ENCODE measurements at places on chromosomes 16 and 17.
A peak's percentile ranks its signal among the peaks of the same experiment; 100 is the strongest.

GRCh38 chr16:57690782-57691471 lies 3.7 kb upstream of the DRC7 start:
- no peak for DNase-seq

DNA sequence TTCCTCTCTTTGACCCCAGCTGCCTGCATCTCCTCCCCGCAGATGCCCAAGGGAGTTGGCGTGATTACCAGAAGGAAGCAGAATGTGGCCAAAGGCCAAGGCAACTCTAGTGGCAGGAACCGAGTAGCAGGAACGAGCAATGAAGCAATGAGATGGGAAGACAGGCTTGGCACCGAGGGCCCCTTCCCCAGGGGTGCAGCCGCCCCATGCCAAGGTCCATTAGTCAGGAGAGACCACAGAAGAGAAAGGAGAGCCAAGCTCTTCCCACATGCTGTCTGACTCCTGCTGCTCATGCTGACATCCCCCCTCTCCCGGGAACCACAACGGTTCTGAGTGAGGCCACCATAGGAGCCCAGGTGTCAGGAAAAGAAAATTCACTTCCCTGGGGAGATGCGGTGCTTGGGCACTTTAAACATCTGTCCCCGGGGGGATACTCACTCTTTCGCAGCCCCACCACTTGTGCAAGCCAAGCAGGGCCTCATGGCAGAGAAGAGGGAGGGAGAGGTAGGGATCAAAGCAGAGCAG lies 67.4 kb downstream of the MYO18A start:
- no peak for DNase-seq

DNA sequence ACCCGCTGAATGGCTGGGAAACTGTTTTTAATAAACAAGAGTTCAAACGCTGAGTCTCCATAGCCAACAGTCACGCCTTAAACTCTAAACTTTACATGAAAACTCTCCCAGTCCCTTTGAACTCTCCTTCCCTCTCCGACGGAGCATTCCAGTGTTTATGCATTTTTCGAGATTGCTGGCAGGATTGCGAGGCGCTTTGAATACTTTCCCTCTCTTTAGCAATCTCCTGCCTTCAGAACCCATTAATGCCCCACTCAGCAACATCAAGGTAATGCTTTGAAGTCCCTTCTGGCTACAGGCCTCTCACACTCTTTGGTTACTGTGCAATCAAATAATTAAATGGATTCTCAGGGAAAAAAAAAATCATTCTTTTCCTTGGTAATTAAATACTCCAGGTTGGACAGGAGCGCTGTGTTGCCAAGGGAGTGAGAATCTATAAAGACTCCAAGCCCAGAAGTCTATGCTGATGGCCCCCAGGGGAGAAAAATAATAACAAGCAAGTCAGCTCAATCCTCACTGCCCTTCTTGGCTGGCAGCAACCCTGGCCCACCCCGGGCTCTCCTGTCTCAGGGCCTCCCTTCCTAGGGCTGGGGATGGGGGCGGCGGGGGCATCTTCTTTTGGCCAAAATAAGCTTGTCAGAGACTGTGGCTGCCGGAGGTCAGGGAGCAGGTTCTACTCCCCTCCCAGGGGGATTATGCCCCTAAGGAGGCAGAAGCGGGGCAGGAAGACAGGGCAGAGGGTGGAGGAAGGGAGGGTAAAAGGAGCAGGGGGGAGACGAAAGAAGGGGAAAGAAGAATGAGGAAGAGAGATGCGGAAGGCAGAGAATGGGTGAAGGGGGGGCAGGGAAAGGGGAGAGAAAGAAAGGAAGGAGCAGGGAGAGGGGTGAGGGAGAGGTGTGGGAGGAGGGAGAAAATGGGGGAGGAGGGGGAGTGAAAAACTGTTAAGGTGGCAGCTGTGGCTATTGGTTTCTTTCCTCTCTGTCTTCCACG lies 45.2 kb downstream of the AXIN2 start:
- DNase-seq: no peak

GRCh38 chr17:57916925-57917858 lies 38.0 kb downstream of the CUEDC1 start:
- DNase-seq: no peak

DNA sequence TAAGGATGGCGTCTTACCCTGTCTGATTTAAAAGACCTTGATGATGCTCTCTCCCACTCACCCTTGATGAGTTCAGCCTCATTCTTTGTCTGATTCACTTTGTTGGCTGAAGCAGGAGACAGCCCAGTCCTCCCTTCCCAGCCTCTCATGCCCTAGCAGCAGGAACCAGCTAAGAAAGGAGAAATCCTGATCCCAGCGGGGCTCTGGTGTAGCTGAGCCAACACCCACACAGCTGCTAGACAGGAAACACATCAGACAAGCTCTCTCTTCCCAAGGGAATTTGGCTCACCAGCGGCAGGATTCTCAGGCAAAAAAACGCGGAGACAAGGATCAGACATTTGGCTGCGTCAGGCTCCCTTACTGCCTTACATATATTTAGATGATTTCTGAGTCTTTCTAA lies 211.5 kb downstream of the CDH11 start:
- no peak for DNase-seq

- no peak for DNase-seq
These were observed 48.8 kb upstream of the SDK2 start for GRCh38 chr17:73693071-73693470.

DNA sequence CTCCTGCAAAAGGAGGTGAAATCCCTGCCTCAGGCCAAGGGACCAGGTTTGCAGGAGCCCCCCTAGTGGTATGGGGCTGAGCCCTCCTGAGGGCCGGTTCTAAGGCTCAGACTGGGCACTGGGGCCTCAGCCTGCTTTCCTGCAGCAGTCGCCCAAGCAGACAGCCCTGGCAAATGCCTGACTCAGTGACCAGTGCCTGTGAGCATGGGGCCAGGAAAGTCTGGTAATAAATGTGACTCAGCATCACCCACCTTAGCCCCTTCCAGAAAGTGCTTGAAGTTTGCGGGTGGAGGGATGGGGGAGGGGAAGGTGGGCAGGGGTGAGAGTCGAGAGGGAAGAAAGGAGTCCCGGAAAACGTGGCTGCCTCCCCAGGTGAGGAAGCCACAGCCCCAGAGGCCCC lies 2.1 kb downstream of the MC1R start:
- no peak for DNase-seq

DNA sequence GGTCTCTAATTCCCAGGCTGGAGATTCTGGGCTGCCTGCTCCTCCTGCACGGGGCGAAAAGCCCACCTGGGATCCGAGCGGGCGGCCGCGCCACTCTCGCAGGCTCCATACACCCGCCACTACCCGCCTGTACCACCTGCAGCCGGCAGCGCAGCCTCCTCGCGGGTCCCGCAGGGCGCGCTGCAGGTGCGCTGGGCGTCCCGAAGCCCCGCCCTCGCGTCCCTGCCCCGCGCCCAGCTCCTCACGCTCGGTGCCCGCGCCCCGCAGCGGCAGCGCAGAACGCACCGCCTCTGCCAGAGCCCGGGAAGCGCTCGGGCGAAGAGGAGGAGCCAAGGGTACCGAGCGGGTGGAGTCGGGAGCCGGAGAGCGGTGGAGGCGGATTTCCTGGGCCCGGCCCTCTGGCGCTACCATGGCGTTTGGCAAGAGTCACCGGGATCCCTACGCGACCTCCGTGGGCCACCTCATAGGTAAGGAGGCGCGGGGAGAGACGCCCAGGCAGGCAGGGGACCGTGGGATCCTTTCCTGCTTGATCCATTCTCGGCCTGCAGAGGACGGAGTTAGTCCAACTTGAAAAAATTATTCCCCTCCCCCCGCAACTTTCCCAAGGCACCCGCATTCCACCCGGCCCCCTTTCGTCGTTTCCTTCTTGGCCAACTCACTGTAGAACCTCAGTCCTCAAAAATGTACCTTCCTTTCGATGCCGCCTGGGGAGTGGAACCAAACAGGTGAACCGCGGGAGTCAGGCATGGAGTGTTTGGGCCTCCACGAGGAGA lies at the start of gene TOM1L1:
TSS of gene TOM1L1 (plus strand) at position 396 of the 773 bp plus-strand sequence. CDS start at position 410, 14 bp downstream.
- DNase-seq: no peak

- no peak for DNase-seq
These were observed 2.2 kb downstream of the ETV4 start for GRCh38 chr17:43543771-43544575.

- no peak for DNase-seq
These were observed 16.7 kb upstream of the C16orf78 start for GRCh38 chr16:49356728-49357488.

- DNase-seq: peak; percentile 72
These were observed 503 bp upstream of the PLCD3 start for GRCh38 chr17:45132572-45133463.

GRCh38 chr17:50301891-50302584 lies 27.8 kb downstream of the TMEM92 start:
- no peak for DNase-seq

DNA sequence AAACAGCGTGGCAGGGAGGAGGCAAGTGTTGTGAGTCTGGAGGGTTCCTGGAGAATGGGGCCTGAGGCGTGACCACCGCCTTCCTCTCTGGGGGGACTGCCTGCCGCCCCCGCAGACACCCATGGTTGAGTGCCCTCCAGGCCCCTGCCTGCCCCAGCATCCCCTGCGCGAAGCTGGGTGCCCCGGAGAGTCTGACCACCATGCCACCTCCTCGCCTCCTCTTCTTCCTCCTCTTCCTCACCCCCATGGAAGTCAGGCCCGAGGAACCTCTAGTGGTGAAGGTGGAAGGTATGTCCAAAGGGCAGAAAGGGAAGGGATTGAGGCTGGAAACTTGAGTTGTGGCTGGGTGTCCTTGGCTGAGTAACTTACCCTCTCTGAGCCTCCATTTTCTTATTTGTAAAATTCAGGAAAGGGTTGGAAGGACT lies at the start of gene CD19:
TSS of gene CD19 (plus strand) at position 171 of the 425 bp plus-strand sequence. CDS start at position 201, 30 bp downstream.
- DNase-seq: no peak

GRCh38 chr17:77330602-77331081 lies 189.9 kb downstream of the SEC14L1 start:
- peak; percentile 0 for DNase-seq

DNA sequence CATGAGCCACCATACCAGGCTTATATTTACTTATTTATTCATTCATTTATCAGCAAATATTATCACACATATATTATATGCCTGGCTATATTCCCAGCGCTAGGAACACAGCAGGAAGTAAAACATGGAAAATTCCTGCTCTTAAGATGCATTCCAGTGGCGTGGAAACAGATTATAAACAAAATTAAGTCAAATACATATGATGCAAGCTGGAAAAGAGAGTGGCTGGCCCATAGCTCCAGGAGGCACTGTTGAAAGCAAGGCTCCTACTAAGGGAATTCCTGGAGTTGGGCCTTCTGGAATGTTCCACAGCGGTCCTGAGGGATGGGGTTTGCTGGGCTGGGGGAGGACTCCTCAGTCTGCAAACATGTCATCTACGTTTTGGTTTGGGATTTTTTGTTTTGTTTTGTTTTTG lies 18.4 kb downstream of the ADCY9 start:
- DNase-seq: no peak

DNA sequence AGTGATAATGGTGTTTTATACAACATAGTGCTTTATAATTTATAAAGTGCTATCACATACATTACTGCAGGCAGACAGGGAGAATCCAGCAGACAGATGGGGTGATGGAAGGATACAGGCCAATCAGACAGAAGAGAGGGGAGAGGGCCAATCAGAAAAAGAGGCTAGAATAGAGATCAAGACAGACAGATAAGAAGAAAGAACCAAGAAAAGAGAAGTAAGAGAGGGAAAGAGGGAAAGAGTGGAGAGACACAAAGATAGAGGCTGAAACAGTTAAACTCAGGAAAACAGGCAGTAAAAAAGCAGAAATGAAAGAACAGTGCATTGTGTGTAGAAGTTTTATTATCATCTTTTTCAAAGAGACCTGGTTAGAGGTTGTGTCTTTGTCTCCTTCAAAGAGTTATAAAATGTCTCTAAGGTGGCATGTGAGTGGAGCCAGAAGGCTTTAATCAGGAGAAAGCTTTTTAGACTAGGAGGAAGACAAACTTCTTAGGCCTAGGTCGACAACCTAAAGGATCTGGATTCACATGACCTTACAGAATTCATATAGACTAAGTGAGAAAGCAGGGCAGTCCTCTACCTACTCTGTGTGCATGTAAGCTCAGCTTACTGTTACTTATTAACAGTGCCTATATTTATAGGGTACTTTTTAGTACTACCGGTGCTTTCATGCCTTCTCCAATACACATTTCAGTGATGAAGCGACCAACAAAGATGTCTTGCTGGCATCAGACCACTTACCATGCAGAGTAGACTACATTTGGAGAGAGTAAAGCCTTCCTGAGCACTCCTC lies 8.3 kb upstream of the CHD3 start:
- DNase-seq: no peak

DNA sequence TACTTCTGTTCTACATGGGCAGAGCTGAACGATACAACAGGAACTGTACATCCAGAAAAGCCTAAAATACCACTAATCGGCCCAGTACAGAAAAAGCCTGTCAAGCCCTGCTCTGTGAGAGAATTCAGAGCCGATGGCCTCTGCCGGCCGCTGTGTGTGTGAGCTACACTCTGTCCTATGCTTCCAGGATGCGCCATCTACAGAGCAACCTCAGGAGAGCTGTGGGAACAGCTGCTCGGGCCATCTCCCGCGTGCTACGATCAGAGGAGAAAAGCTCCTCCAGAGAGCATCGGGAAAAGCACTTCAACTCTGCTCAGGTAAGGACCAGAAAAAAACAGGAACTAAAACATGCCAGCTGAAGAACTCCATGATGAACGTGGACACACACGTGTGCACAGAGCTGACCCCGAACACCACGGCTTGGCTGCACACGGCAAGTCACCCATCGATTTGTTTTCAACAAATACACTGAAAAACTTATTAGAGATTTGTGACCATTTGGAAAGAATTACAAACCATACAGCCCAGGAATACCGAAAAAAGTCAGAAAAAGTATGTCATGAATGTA lies 115.9 kb downstream of the ANKRD11 start:
- no peak for DNase-seq
